ENCODE measurements at places on chromosomes 3 and 15.

- DNase-seq = no peak
Measured at GRCh38 chr3:7754653-7755441, 746.8 kb upstream of the LMCD1 start.

GRCh38 chr15:33670567-33670966 is 297.7 kb upstream of the CHRM5 start:
- no peak for DNase-seq

- DNase-seq = no peak
Measured at GRCh38 chr15:36632226-36632625, 52.8 kb downstream of the CDIN1 start.

- DNase-seq = no peak
Measured at GRCh38 chr3:185212559-185212958, 41.3 kb downstream of the EHHADH start.

DNA sequence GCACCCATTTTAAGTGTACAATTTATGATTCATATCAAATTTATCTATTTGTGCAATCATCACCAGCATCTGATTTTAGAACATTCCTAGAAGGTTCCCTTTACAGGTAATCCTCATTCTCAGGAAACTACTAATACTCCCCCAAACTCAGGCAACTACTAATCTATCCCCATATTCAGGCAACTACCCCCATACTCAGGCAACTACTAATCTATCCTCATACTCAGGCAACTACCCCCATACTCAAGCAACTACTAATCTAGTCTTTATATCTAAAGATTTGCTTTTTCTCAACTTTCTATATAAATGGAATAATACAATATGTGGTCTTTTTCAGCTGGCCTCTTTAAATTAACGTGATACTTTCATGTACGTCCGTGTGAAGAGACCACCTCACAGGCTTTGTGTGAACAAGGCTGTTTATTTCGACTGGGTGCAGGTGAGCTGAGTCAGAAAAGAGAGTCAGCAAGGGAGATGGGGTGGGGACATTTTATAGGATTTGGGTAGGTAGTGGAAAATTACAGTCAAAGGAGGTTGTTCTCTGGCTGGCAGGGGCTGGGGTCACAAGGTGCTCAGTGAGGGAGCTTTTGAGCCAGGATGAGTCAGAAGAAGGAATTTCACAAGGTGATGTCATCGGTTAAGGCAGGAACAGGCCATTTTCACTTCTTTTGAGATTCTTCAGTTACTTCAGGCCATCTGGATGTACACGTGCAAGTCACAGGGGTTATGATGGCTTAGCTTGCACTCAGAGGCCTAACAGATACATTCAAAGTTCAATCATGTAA is 1444.5 kb upstream of the CADM2 start:
- DNase-seq = no peak

GRCh38 chr3:142645236-142645793 is 49.1 kb downstream of the PLS1 start:
- no peak for DNase-seq
